Iris pigment epithelial cell (primary cell): ENCODE measurements at places on chromosomes 5 and 9.

- DNase-seq, result no peak
Measured at GRCh38 chr5:135394095-135394494, 4.9 kb downstream of the MACROH2A1 start.

- peak; percentile 24 for DNase-seq
Measured at GRCh38 chr9:100720922-100721321, 143.0 kb downstream of the CAVIN4 start.

DNA sequence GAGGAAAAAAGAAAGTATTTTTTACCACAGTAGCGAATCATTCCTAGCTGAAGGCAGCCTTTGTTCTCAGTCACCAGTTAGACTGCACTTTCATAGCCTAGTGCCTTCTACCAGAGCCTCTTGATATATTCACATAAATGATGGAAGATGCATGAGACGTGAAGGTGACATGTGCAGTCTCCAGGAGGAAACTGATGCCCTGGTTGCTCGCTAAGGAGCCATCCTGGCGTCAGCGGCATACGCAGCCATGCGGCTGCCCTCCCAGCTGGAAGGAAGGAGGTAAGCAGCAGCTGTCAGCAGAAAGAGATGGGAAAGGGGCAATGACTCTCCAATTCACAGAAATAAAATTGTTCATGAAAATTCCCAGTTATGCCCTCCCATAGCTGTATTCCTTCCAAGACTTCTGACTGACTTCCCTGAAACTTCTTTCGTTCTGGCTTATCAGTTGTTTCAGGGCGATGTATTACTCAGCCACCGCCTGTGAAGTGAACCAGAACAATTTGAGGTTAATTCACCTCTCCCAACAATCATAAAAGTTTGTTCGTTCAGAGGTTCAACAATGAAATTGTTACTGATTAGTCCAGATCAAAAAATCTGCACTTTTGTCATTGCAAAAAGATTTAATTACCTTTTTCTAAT, 331.2 kb downstream of the NR2F1-AS1 start:
- peak; percentile 76 for DNase-seq

DNA sequence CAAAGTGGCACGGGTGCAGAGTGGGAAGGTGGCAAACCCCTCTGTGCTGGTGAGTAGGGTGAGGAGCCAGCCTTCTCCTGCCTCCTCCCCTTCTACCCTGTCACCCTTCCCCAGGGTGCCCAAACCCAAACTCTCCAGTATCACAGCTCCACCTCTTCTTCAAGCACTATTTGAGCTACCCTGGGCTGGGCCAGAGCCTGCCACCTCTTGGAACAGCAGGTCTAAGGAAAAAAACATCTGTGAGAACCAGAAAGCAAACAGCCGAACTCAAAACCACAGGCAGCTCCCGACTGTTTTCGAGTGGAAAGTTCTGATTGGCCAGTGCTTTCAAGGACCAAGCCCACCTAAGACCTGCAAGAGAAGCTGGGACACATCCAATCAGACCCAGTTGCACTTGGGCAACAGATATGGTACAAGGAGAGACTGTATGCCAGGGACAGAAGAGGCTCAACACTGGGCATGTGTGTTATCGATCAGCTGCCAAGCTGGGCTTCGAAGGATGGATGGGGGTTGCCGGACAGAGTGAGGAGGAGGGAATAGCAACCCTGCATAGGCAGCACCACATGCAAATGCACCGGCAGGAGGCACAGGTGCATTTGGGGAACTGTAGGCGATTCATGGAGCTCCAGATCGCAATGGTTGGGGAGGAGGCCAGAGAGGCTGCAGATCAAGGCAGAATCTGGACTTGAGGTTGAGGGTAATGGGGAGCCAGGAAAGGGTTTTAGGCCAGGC, 19.7 kb downstream of the ACSL6 start:
- DNase-seq, result no peak

DNA sequence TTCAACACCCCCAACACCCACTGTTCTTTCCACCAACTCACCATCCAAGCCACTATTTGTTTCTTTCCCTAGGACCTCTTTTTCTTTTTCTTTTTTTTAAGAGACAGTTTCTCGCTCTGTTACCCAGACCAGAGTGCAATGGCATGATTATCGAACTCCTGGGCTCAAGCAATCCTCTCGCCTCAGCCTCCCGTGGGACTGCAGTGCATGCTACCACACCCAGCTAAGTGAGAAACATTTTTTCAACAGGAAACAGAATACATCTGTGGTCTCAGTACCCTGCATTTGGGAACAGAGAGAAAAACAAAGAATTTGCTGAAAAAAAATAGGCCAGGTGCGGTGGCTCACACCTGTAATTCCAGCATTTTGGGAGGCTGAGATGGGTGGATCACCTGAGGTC, 24.6 kb downstream of the B4GALT1 start:
- no peak for DNase-seq

GRCh38 chr9:1857808-1858207, 157.3 kb upstream of the SMARCA2 start:
- no peak for DNase-seq

DNA sequence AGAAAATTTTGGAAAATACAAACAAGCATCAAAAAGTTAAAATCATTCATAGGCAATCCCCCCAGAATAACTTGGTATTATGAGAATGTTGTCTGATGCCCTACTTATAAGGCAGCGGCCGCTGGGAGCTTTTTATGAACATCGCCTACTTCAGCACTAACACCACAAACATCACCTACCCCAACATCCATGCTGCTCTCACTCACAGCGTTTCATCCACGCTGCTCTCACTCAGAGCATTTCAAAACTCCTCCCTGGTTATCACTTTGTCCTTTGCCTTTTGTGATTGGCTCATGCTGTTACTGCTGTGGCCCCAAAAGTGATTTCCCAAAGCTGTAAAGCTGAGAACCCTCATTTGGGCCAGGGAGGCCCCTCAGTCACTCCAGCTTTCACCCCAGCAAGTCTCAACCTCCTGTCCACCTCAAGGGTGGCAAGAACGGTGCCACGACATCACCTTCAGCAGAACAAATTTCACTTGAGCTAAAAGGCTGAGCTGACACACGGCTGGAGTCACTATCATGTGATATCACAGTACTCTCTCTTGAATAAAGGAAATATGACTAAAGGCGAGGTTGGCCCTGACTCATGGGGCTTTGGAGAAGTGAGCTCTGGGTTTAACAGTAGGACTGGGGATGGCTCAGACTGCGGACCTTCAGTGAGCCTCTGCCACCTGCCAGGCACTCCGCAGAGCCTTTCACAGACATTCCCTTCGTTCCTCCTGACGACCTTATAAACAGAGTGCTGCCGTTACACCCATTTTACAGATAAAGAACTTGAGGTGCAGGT, 25.2 kb downstream of the SHC3 start:
- DNase-seq, result peak; percentile 89
